ENCODE measurements at places on chromosomes 13 and 19.

DNA sequence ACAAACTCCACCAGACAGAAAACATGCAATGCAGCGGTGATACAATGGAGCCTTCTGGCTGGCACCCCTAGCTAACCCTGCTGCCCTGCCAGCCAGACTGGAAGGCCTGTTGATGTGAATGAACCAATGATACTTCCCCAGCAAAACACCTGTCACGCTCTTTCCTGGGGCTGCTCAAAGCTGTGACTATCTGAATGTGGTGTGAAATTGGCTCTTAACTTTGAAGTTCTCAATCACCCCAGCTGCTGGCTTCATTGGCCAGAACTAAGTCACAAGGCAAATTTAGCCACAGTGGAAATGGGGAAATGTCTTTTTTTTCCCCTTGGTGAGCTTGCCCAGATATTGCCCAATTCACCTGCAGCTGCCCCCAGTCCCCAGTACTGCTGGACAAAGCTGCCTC, 147.3 kb downstream of the SLC7A1 start:
- DNase-seq, result no peak

DNA sequence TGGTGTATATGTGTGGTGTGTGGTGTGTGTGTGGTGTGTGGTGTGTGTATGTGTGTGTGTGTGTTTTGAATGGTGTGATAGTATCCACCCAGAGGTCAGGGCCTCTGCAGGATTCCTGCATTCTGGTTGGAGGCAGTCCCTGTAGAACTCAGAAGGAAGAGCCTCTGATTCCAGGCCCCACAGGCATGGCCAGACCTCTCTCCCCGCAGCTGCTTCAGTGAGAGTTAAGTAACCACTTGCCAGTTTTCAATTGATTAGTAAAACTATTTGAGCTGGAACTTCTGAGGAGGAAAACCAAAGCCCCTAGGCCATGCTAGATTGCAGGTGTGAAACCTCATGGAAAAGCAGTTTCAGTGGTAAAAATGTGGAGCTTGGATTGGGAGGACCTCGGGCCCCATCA, 2.1 kb downstream of the ATP12A start:
- no peak for DNase-seq

- DNase-seq, result no peak
Measured at GRCh38 chr13:112346899-112347229, 29.3 kb upstream of the SPACA7 start.

- DNase-seq, result no peak
Measured at GRCh38 chr13:79419365-79419764, 13.3 kb upstream of the RBM26 start.

DNA sequence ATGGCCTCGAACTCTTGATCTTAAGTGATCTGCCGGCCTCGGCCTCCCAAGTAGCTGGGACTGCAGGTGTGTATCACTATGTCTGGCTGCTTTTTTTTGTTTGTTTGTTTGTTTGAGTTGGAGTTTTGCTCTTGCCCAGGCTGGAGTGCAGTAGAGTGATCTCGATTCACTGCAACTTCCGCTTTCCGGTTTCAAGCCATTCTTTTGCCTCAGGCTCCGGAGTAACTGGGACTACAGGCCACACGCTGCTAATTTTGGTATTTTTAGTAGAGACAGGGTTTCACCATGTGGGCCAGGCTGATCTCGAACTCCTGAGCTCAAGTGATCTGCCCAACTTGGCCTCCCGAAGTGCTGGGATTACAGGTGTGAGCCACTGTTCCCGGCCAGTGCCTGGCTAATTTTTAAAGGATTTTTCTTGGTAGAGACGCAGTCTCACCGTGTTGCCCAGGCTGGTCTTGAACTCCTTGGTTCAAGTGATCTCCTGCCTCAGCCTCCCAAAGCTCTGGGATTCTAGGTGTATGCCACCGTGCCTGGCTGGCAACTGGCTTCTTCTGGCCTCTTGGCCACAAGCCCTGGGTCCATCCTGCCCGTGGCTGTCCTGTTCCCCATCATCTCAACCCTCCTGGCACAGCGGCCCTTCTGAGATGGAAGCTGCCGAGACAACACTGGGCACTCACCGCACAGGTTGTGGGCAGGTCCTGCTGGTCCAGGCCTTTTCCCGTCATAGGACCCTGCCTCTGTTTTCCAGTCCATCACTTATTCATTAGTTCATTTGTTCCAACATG, 11.5 kb downstream of the TECR start:
- no peak for DNase-seq

GRCh38 chr13:103133556-103133955, 67.3 kb upstream of the SLC10A2 start:
- DNase-seq, result no peak

DNA sequence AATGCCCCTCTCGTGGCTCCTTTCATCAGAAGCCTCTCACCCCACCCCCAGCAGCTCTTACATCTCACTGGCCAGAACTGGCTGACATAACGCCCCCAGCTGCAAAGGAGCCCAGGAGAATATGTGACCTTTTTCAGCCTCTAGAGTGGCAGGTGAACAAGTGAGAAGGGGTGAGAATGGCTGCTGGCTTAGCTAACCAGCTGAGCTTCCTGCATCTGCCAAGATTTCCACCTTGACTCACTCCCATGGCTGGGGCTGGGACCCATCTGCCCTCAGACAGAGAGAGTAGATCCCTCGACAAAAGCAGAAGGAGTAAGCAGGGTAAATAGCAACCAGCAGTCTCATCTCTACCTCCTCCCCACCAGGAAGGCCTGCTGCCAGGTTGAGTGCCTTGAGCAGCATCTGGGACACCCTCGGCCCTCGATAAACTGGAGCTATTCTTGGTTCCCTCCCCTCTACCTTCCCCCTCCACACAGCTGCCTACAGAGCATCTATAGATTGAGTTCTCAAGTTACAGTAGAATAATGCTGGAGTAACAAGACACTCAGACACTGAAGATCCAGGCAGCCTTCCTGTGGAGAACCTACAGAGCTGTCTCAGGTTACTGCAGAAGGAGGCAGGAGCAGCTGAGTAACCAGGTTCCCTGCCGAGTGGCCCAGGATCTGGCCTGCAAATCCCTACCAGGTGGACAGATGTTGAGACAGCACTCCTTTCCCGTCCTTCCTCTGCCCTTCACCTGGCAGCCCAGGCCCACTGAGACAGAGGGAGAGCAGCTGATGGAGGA, 15.5 kb downstream of the KASH5 start:
- no peak for DNase-seq

- DNase-seq, result no peak
Measured at GRCh38 chr13:98549728-98550317, 27.1 kb downstream of the STK24 start.

DNA sequence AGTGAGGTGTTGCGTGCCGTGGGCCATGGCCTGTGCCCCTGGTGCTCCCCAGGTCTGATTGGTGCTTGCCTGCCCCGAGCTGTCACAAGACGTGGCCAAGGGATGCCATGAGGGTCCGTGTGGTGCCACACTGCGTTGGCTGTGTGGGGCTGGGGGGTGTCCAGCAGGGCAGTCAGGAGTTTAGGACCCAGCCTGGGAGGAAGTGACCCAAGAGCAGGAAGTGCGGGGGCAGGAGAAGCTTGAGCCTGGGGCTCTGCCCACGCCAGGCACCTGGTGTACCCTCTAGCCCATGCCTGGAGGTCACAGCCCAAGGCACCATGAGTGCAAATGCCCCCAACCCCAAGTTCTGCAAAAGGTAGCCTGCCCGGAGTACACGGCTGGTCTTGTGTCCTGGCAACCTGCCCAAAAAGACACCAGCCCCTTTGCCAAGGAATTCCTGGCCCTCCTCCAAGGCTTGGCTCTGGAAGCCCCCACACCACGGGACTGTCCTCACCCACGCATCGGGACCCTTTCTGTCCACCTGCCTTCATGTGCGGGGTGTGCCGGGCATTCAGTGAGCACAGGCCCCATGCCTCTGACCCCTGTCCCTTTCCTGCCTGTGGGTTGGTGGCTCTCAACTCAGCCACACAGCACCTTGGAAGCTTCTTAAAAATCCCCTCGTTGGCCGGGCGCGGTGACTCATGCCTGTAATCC, 24.9 kb downstream of the MPND start:
- no peak for DNase-seq

- no peak for DNase-seq
Measured at GRCh38 chr19:37243206-37243632, 25.2 kb downstream of the ZNF383 start.

DNA sequence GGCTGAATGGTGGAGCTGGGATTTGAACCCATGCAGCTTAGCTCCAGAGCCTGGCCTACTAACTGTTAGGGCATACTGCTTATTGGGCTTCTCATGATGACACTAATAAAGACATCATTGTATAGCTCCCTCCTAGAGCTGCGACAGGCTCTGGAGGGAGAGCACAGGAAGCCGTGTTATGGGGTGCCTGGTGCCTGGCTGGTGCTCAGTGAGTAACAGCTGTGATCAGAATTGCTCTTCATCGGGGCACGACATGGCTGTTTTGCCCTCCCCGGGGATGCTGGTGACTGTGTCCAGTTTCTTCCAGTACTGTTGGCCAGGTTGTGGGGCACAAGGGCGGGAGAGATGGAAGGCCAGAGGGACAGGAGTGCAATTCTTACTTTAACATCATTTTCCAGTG, 5.1 kb downstream of the LYPD5 start:
- DNase-seq, result no peak

- DNase-seq, result no peak
Measured at GRCh38 chr13:110269509-110270185, 37.3 kb downstream of the COL4A1 start.

DNA sequence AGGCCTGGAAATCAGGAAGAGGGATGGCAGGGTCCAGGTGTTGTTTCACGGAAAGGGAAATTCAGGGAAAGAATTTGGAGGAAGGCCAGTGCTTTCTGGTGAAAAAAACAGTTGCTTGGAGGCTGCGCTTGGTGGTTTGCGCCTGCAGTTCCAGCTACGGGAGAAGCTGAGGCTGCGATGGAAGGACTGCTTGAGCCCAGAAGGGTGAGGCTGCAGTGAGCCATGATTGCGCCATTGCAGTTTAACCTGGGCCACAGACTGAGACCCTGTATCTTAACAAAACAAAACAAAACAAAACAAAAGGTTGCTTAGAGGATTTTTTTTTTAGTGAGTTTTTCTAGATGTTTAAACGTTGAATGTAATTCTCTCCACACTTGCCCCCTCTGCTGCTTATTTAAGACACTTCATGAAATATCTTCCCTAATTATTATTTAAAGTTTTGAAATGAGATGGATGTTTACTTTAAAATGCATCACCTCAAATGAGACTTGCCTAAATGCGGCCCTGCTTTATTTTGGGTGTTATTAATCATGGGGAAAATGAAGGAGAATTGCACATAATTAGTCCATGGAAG, 75.4 kb upstream of the TRPC4 start:
- DNase-seq, result no peak

DNA sequence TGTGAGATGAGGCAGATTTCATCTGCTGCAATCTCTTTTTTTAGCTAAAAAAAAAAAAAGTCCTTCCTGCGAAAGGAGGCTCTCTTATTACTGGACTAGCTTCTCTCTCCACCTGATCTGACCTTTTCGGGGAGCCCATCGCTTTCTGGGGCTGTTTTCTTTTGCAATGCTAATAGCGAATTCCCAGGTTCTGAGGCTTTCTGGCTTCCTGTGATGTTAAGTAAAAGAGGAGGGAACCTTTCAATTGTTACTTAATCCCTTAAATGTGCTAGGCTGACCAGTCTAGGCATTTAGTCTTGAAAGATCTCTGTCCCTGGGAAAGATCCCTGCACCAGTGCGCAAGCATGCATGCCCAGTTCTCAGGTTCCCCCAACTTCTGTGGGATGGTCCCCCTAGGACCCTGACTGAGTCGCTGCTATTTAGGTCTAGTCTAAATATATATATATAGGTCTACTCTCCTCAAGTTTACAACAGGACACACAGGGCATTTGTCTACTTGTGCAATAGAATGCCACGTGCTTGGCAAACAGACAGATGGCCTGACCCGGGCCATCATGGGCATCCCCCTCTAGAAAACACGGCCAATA, 224.7 kb downstream of the ZNF536 start:
- DNase-seq, result no peak

DNA sequence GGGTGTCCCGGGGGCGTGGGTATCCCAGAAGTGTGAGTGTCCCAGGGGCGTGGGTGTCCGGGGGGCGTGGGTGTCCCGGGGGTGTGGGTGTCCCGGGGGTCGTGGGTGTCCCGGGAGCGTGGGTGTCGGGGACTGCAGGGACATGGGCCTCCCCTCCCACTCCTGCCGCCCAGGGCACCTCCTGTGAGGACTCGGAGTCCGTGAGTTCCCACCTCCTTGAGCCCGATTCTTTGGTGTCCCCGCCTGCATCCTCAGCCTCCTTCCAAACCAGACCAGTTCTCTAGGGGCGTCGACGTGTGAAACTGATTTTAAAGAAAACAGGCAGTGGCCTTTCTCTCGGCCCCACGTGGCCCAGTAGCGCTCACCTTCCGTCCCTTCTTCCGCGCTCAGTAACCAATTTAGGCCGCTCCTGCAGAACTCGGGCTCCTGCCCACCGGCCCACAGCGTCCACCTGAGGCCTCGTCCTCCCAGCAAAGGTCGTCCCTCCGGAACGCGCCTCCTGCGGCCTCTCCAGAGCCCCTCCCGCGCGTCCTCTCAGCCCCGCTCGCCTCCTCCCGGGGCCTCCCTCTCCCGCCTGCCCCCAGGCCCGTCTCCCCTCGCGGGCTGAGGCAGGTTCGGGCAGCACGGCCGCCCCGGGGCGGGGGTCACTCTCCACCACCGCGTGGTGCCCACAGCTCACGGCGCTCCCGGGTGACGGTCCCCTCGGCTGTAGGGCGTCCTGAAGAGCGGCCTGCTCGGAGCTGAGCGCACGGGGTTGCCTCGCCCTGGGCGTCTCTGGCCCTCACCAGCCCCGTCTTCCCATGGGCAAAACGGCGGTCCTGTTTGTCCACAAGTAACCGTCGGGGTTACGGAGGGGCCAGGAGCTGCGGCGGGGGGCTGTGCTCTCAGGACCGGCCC, 3.8 kb downstream of the F7 start:
- peak; percentile 49 for DNase-seq

DNA sequence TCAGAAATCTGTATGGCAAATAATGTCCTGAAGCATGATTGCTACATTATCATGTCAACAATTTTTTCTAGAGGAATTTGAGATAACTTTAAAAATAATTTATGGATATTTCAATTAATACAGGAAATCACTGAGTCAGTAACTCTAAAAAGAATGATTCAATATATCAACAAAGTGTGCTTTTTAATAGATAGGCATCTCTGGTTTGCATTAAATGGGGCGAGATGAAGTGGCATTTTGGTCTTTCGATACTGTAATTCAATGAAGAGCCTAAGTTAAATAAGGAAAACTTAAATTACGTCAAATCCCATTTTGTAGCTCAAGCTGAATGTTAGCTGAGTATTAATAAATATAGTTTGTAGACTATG, 342.8 kb downstream of the DACH1 start:
- no peak for DNase-seq

Data from cardiac septum (tissue), 1 donor.